ENCODE measurements at places on chromosomes 1 and 21.

GRCh38 chr1:186202271-186202764 is 172.7 kb downstream of the TPR start:
- no peak for DNase-seq

DNA sequence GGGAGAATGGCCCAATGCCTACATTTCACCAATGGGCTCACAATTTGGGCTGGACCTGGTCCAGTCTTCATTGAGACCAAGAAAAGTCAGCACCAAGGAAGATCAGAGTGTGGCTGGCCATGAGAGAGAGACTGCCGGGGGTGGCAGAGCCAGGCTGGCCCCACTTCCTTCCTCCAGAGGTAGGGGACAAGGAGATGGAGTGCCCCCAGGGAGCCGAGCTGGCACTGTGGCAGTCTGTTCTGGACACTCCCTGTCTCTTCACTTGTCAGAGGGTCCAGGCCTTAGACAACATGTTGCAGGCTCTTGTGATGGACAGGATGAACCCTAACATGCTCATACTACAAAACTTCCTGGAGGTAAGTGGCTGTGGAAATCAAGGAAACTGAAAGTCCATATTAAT is 27.7 kb downstream of the INAVA start:
- no peak for DNase-seq

DNA sequence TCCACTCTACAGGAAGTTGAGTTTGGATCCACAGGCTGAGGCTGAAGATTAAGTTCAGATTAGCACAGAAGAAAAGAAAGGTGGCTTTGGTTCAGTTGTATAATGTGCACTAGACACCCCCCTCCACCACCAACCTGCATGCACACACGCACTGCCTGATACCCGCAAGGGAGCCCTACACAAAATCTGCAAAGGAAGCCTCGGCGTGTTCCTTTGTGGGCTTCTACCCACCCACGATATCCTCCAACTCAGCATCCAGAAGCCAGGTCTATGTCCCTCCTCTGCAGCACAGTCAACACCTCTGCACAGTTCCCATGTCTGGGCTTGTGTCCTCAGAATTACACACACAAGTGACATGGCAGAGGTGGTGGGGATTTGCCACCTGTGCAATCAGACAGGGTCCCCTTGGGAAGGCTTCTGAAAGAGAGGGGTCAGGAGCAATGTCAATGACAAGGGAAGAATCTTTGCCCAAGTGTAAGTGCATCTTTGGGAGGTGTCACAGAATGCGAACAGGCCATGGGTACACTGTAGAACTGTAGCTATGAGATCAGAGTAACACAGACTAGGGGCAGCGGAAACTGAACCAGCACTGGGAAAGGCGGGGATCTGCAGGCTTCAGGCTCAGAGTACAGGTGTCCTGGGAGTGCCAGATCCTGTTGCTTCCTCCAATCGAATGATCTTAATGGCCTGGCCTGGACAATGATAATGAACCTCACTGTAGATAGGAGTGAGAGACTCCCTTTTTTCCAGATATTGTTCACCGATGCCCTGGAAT is 148.6 kb upstream of the ETV3 start:
- no peak for DNase-seq

- no peak for DNase-seq
These were observed 16.6 kb upstream of the SRSF10 start for GRCh38 chr1:23996700-23997229.

GRCh38 chr1:63264161-63264560 is 58.2 kb upstream of the FOXD3 start:
- DNase-seq, result no peak

DNA sequence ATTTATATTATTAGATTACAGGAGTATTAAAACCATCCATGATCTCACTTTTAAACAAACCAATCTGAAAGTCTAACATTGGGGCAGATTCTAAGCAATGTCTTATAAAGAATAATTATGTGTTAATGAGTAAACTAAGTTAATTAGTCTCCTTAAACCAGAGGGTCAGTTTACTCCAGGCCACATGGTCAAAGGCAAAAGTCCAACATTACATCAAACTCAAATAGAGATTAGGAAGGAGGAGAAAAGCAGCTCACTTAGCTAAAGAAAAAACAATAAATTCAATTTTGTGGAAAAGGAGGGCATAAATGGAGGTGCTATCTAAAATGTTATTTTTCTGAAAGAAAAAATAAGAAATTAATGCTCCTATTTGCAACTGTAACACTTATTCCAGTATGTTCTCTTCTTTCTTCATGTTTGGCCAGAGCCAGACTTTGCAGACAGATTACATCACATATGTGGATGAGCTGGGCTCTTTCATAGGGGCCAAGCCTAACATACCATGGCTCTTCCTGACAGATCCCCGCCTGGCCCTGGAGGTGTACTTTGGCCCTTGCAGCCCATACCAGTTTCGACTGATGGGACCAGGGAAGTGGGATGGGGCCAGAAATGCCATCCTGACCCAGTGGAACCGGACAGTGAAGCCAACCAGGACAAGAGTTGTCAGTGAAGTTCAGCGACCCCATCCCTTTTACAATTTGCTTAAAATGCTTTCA is 24.3 kb upstream of the FMO2 start:
- DNase-seq, result no peak

DNA sequence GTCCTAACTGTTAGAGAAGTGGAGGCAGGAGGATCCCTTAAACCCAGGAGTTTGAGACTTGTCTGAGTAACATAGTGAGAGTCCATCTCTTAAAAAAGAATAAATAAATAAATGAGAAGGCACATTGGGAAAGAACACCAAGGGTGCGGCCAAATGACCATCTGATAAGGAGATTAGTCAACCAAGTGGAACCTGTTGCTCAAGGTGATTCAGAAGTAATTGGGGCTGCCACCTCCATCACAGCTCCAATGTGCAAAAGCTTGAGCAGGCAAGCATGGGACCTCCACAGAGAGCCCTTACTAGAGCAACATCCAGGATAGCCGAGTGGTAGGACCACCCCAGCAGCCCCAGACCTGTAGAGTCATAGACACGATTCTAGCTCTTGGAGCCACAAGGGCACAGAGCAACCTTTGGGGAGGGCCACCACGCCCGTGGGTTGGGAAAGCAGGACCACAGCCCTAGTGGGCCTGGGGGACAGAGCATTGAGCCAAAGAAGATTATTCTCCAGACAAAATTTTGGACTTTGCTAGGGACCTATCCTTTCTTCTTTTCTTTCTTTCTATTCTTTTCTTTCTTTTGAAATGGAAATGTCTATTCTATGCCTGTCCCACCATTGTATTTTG is 40.9 kb downstream of the KCNK1 start:
- no peak for DNase-seq

DNA sequence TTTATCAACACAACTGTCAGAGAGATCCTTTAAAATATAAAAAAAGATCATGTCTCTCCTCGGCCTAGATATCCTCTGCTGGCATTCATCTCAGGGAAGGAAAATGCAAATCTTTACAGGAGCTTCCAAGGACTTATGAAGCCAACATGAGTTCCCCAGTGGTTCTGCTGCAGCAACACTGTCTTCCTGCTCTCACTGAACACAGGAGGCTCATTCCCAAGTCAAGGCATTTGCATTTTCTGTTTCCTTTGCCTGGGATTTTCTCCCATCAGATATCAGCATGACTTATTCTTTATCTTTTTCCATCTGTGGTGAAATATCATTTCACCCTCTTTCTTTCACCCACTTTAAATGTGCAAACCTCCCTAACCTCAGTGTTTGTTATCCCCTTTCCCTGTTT is 513.8 kb upstream of the ZP4 start:
- no peak for DNase-seq

- DNase-seq, result no peak
These were observed 98.9 kb upstream of the DPYD start for GRCh38 chr1:98019747-98020146.

GRCh38 chr1:241272828-241273227 is 84.2 kb downstream of the RGS7 start:
- no peak for DNase-seq

- no peak for DNase-seq
These were observed 1.1 kb upstream of the RPRD2 start for GRCh38 chr1:150362721-150363425.

DNA sequence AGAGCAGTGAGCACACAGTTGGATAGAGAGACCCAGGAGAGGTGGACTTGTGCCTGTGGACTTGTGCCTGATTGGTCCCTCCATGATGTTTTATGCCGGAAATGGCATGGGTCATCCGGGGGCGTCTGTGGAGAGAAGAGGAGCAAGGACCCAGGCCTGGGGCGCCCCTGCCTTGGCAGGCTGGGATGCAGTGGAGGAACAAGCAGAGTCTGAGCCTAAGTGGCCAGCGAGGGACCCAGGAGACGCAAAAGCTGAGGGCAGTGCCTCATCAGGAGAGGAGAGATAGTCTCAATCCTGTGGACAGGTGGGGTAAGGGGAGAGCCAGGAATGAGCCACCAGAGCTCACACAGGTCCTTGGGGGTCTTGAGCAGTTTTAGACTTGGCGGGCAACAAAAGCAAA is 146.9 kb downstream of the PCBP3 start:
- no peak for DNase-seq

GRCh38 chr21:25234857-25235801 is 372.2 kb downstream of the MRPL39 start:
- DNase-seq, result no peak

DNA sequence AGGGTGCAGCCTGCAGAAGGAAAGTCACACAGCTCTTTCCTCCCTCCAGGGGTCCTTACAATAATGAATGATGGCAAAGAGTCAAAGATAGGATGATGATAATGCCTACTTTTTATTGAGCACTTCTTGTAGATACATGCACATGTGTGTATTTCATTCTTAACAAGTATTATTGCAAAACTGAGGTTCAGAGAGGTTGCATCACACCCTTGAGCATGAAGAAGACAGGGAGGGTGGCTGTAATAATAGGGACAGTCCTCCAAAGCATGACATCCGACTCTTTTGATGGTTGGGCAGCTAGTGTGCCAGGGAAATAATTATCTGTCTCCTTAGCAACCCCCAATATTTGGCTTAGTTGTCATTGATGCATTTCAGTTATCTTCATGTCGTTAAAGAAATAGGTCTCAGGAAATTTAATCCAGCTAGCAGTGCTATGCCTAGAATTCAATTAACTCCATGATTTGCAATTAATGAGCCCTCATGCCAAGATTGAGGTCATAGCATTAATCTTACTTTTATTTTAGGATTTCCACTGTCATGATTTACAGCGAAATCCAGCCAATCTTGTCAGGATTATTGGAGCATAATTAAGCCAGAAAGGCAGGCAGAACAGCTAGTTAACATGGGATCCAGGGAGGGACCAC is 35.0 kb downstream of the DNAJC6 start:
- no peak for DNase-seq

DNA sequence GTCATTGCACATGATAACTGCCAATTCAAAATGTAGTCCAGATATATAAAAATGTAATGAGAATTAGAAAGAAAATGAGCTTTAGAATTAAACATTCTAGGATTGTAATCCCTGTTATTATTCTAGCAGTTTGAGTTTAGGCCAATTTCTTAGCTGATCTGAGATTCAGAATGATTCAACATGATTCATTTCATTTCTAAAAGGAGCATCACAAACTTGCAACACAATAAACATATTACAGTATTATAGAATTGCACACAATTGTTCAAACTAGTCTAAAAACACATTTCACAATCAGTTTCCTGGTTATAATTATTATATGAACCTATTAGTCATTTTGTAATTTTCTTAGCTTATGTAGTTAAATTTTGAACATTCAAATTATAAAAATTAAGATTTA is 43.3 kb upstream of the TSHB start:
- DNase-seq, result no peak

GRCh38 chr1:173753830-173754229 is 39.0 kb downstream of the KLHL20 start:
- DNase-seq, result no peak

DNA sequence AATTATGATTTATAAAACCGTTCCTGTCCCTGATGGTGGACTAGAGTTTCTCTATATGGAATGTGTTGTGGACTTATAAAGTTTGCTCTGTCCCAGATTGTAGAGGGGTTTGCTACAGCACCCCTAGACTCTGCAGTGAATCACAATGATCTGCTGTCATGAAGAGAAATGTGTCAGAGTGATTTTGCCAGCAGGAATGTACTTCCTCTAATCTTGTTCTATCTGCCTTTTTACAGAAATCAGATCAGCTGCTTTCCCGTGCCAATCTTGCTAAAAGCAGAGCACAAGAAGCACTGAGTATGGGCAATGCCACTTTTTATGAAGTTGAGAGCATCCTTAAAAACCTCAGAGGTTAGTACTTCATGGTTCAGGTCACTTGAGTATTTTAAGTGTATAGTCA is 52.0 kb downstream of the LAMC2 start:
- no peak for DNase-seq

DNA sequence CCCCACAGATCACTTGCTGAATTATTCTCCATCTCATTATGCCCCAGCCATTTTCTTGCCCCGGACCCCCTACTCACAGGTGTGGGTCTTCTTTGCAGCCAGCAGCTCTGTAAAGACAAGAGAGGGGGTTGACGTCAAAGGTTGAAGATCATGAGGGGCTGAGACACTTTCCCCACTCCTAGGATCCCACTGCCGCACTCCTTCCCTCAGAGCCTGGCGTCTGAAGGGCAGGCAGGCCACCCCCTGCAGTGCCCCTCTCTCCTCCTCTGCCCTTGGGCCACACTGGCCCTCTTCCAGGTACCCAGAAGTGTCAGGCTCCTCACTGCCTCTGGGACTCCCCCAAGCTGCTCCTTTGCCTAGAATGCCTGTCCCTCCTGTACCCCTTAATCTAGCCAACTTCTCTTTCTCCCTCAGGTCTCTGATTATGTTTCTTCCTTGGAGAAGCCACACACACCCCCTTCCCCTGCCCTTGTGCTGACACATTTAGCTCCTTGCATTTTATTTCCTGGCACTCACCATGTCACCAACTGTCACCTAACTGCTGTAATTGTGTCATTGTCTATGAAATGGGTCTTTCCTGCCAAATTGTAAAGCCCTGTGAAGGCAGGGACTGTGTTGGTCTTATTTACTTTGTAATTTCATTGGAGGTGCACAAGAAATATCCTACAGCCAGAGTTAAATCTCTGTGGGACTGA is 2.1 kb downstream of the RORC start:
- no peak for DNase-seq

- no peak for DNase-seq
These were observed 91.8 kb downstream of the KCNN3 start for GRCh38 chr1:154778275-154778674.

DNA sequence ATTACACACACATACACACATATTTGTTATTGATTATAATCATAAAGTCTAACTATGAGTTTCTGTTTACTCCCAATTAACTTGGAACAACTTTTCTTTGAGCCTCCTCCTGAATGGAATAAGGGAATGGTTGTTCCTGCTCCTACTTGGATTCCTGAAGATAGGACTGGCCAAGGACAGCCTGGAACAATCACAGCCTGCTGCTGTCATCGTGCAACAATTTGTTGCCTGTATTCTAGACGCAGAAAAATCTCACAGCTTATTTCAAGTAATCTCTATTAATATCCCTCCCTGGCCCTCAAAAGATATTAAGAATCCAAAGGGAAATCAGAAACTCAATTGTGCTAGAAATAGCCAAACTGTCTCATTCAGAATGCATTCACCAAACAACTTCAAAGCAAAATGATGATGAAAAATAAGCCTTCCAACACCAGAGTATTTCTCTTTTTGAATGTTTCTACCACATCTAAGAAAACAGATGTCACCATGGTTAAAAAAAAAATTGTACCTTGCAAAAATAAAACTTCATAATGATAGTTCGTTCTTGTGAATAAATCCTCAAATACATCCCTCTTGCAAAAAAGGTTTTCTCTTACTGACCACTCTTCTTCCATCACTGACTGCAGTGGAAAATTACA is 30.9 kb downstream of the RCAN1 start:
- no peak for DNase-seq
